ENCODE measurements at places on chromosomes 3 and 15. TPM values are rescaled to one million over a fixed set of nuclear protein-coding genes. Genes with fewer than 3 reads are reported as not detected.

Gene SLC22A14
- total RNA-seq: 0.14 TPM

DNA sequence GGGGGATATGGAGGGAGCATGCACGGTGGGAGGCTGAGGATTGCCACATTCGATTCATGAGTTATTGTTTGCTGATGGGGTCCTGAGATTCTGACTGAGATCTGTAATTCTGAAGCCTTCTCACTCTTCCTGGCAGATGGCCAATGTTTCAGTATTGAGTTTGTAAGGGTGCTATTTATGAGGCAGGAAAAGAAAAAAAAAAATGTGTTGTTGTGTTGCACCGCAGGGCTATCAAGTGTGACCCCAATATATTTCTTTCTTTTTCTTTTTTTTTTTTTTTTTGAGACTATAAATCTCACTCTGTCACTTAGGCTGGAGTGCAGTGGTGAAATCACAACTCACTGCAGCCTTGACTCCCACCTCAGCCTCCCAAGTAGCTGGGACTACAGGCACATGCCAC lies 3.2 kb upstream of the SENP2 start:
- H3K27me3 ChIP-seq: no peaks in the 10 kb centered on the region
- no peaks in the 10 kb centered on the region for H3K36me3 ChIP-seq
- peak overlapping the region; percentile 42 for H3K27ac ChIP-seq
- no peak overlapping the region for H3K4me3 ChIP-seq
- DNase-seq: no peak

- H3K27me3 ChIP-seq: peaks cover 7% of the 10 kb centered on the region
- no peak overlapping the region for H3K4me3 ChIP-seq
- H3K4me1 ChIP-seq: peaks cover 6% of the 10 kb centered on the region
- no peak overlapping the region for H3K27ac ChIP-seq
- no peaks in the 10 kb centered on the region for H3K36me3 ChIP-seq
- DNase-seq: no peak
Observed at GRCh38 chr3:23648996-23649395, 156.8 kb upstream of the UBE2E1 start.

GRCh38 chr3:52408466-52408865 lies 36.4 kb downstream of the SEMA3G start:
- H3K27ac ChIP-seq: peak overlapping the region; percentile 90
- H3K27me3 ChIP-seq: no peaks in the 10 kb centered on the region
- DNase-seq: no peak
- peaks cover 45% of the 10 kb centered on the region for H3K4me1 ChIP-seq
- H3K4me3 ChIP-seq: peak overlapping the region; percentile 95

- peaks cover 7% of the 10 kb centered on the region for H3K27me3 ChIP-seq
- no peak for DNase-seq
- no peak overlapping the region for H3K27ac ChIP-seq
- H3K36me3 ChIP-seq: peaks cover 3% of the 10 kb centered on the region
Observed at GRCh38 chr15:85354461-85354860, 25.9 kb upstream of the AKAP13 start.
